ENCODE measurements at places on chromosomes 3 and 15.

- peak overlapping the region; percentile 98 for H3K4me3 ChIP-seq
- peaks cover 44% of the 10 kb centered on the region for H3K4me1 ChIP-seq
- peak; percentile 70 for DNase-seq
Measured at GRCh38 chr3:129278966-129279906, 566 bp downstream of the HMCES start.

DNA sequence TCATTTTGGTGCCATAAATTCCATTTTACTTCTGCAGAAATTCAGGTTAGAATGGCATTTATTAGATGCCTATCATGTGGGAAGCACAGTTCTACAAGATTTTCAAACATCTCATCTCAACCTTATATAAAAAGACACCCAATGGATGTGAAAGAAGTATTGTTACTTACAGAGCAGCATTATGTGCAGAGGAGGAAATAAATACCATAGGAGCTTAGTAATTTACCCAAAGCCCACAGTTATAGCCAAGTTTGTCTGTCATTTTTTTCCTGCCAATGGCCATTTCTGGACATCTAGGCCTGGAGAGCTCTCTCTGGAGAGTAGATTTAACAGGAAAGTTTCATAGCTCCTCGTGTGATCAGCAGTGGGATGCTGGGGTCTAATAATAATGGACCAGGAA, 659.4 kb upstream of the NAALADL2 start:
- no peaks in the 10 kb centered on the region for H3K27me3 ChIP-seq
- DNase-seq = no peak
- no peaks in the 10 kb centered on the region for H3K4me1 ChIP-seq

GRCh38 chr3:174700736-174701135, 158.4 kb upstream of the NAALADL2 start:
- H3K36me3 ChIP-seq = no peaks in the 10 kb centered on the region
- no peaks in the 10 kb centered on the region for H3K27me3 ChIP-seq
- no peak overlapping the region for H3K4me3 ChIP-seq
- DNase-seq = no peak
- no peaks in the 10 kb centered on the region for H3K4me1 ChIP-seq

- no peaks in the 10 kb centered on the region for H3K36me3 ChIP-seq
- no peak overlapping the region for H3K4me3 ChIP-seq
- H3K27me3 ChIP-seq = no peaks in the 10 kb centered on the region
- H3K27ac ChIP-seq = no peak overlapping the region
Measured at GRCh38 chr3:22526266-22526837, 676.8 kb upstream of the UBE2E2 start.

DNA sequence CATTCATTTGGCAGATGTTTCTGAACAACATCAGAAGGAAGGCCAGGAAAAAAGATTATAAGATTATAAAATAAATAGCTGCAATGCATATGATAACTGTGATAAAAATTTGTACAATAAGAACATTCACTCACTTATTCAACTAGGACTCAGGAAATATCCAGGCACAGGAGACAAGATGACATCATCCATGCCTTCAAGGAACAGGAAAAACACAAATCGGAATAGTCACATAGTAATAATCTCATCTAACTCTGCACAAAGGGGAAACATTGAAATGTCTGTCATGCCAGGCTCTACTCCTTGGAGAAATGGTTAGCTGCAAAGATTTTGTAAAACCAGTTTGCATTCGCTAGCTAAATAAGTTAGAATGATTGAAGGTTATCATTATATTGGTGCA, 233.5 kb upstream of the AGTR1 start:
- no peak overlapping the region for H3K4me3 ChIP-seq
- no peaks in the 10 kb centered on the region for H3K36me3 ChIP-seq
- H3K27ac ChIP-seq = no peak overlapping the region
- no peaks in the 10 kb centered on the region for H3K4me1 ChIP-seq
- no peak for DNase-seq

DNA sequence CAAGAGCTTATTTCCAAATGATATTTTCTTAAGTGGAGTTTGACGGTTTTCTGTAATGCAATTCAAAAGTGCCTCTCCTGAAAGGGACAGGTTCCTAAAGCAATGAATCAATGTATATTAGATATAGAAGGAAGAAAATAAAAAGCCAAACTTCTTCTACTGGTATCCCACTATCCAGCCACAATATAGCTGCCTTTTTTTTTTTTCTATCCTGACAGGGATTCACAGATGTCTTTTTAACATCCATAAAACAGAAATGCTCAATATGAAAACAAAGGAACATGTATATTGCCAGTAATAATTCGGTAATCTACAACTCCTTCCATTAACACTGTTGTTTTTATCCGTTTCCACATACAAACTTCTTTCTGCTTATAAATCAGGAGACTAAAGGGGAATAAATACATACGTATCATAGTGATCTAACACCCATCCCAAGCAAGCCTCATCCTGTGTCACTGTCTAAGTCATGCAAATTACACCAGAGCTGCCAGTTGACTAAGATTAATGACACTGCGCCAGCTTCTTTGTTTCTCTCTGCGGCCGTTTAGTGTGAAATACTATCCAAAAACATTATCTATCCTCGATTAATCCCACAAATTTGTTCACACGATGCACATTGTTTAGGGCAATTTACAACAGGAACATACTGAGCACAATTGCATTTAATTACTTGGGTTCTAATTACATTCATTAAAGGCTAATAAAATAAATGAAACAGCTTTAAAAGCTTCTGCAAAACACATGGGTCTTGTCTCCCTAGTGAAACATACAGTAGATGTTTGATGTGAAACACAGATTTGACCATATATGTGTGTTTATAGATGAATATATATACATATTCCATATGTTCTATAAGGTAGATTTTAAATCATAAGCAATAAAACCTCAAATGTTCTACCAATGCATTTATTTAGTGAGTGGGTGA, 51.9 kb upstream of the CDIN1 start:
- no peak for DNase-seq
- no peak overlapping the region for H3K4me3 ChIP-seq
- no peaks in the 10 kb centered on the region for H3K36me3 ChIP-seq
- H3K4me1 ChIP-seq = no peaks in the 10 kb centered on the region
- H3K27me3 ChIP-seq = no peaks in the 10 kb centered on the region

DNA sequence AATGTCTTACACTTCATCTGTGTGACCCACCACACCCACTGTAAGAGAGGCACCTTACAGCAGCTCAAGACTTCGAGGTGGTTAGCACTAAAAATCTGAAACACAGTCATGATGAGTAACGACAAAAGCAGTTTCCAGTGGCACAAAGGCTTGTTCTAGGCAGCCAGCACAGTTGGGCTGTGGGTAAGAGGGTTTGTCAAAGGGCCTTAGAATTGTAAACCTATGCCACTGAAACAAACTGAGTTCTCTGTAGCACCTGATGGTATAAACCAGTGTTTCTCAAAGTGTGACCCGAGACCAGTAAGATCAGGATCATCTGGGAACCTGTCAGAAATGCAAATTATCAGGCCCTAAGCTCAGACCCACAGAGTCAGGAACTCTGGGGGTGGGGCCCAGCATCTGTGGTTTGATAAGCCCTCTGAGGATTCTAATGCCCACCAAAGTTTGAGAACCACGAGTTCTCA, 36.5 kb downstream of the DAPK2 start:
- no peak for DNase-seq
- H3K4me1 ChIP-seq = peaks cover 27% of the 10 kb centered on the region
- no peaks in the 10 kb centered on the region for H3K36me3 ChIP-seq
- H3K4me3 ChIP-seq = peak overlapping the region; percentile 60
- no peaks in the 10 kb centered on the region for H3K27me3 ChIP-seq
- H3K27ac ChIP-seq = peak overlapping the region; percentile 30

DNA sequence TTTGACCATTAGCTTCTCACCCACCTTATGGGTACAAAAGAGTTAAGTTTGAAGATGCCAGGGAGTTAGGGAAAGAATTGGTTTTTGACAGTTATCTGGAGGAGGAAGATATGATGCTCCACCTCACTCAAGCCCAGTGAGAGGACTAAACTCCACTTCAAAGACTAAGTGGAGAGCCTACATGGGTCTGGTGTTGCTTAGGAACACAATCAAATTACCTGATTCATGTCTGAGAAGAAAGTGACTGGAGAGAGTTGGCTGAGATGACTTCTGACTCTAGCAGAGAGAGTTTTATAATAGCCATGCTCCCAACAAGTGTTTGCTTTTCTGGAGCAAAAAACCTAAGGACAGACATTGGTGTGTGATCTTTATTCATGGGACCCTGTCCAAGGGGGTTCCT, 43.3 kb downstream of the SUCNR1 start:
- H3K36me3 ChIP-seq = no peaks in the 10 kb centered on the region
- H3K27me3 ChIP-seq = no peaks in the 10 kb centered on the region
- DNase-seq = no peak
- no peak overlapping the region for H3K4me3 ChIP-seq

- H3K36me3 ChIP-seq = no peaks in the 10 kb centered on the region
- DNase-seq = no peak
- H3K27me3 ChIP-seq = no peaks in the 10 kb centered on the region
- H3K4me3 ChIP-seq = no peak overlapping the region
- H3K27ac ChIP-seq = no peak overlapping the region
- peaks cover 28% of the 10 kb centered on the region for H3K4me1 ChIP-seq
Measured at GRCh38 chr3:172598904-172599303, 75.7 kb upstream of the TNFSF10 start.

GRCh38 chr3:8729479-8729878, 4.1 kb upstream of the CAV3 start:
- no peaks in the 10 kb centered on the region for H3K4me1 ChIP-seq
- no peak overlapping the region for H3K27ac ChIP-seq

DNA sequence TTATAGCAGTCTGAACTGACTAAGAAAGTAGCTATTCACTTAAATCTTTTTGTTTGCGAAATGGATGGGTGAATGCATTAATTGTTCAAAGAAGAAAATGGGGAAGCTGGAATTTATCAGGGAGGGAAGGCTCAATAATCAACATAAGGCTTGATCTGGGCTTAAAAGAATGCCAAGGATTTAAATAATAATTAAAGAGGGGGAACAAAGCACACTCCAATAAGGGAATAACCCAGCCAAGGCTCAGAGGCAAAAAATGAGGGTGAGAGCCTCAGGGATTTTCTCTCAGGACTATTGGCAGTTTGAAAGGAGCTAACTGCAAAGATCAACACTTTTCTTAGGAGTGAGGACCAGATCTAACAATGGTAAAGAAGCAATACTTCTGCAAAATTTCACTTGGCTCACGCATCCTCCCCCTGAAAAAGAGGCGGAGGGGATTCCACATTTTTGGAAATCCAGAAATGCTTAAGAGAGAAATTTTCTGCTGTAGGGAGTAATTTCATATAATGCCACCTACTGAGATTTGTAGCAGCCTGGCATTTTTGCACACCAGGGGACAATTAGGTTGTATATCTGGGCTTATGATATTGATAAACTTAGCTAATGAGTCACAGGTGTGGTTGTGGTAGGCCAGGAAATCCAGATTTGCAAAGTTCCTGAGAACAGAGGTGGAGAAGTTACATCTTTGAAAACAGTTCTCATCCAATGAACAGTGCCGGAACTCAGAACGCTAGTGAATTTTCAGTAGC, 405.1 kb downstream of the TUSC7 start:
- no peaks in the 10 kb centered on the region for H3K4me1 ChIP-seq
- H3K27ac ChIP-seq = no peak overlapping the region
- H3K36me3 ChIP-seq = no peaks in the 10 kb centered on the region

- H3K27me3 ChIP-seq = peaks cover 8% of the 10 kb centered on the region
- no peaks in the 10 kb centered on the region for H3K36me3 ChIP-seq
- no peaks in the 10 kb centered on the region for H3K4me1 ChIP-seq
- H3K27ac ChIP-seq = no peak overlapping the region
- no peak overlapping the region for H3K4me3 ChIP-seq
Measured at GRCh38 chr15:81751816-81752545, 293.8 kb downstream of the MEX3B start.

GRCh38 chr3:135090020-135090717, 295.1 kb downstream of the EPHB1 start:
- no peak overlapping the region for H3K4me3 ChIP-seq
- no peaks in the 10 kb centered on the region for H3K4me1 ChIP-seq
- no peaks in the 10 kb centered on the region for H3K27me3 ChIP-seq
- no peaks in the 10 kb centered on the region for H3K36me3 ChIP-seq
- DNase-seq = no peak

- DNase-seq = peak; percentile 10
- no peak overlapping the region for H3K4me3 ChIP-seq
- no peak overlapping the region for H3K27ac ChIP-seq
- no peaks in the 10 kb centered on the region for H3K36me3 ChIP-seq
- peaks cover 2% of the 10 kb centered on the region for H3K27me3 ChIP-seq
Measured at GRCh38 chr3:195911946-195912270, 3.6 kb upstream of the TNK2 start.

DNA sequence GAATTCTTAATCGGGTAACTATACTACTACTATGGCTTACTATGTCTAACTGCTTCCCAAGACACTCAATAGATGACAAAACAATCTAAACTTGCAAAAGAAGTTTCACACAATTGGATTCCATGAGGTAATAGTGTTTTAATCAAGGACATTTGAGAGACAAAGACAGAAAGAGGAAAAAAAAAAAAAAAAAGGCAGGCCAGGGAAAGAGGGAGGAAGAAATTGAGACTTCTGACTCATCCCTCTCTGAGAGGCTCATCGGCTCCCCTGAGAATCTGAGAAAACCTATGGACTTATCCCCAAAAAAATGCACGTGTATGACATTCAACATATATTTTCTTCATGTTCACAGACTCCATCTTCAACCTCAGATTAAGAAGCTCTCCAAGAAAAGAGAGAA, 61.0 kb downstream of the SCAPER start:
- H3K36me3 ChIP-seq = no peaks in the 10 kb centered on the region
- no peak for DNase-seq
- no peak overlapping the region for H3K4me3 ChIP-seq
- H3K27ac ChIP-seq = no peak overlapping the region
- H3K4me1 ChIP-seq = peaks cover 29% of the 10 kb centered on the region

- no peaks in the 10 kb centered on the region for H3K36me3 ChIP-seq
- H3K4me3 ChIP-seq = no peak overlapping the region
- no peak for DNase-seq
Measured at GRCh38 chr3:104717828-104718196, 648.9 kb upstream of the ALCAM start.

DNA sequence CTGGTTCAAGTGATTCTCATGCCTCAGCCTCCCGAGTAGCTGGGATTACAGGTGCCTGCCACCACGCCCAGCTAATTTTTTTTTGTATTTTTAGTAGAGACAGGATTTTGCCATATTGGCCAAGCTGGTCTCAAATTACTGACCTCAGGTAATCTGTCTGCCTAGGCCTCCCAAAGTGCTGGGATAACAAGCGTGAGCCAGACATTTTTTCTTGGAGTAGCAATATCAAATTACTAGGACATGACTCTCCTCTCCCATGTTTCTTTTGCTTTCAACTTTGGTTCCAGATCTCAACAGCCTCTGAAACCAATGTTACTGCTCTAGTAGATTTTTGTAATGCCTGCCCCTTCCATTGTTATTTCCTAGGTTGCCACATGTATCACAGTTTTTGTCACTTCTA, 462.0 kb downstream of the GBE1 start:
- H3K27me3 ChIP-seq = no peaks in the 10 kb centered on the region
- H3K27ac ChIP-seq = no peak overlapping the region
- no peak for DNase-seq
- no peaks in the 10 kb centered on the region for H3K36me3 ChIP-seq

- peaks cover 17% of the 10 kb centered on the region for H3K27me3 ChIP-seq
- H3K27ac ChIP-seq = no peak overlapping the region
- H3K4me3 ChIP-seq = no peak overlapping the region
- no peak for DNase-seq
Measured at GRCh38 chr3:119063471-119063870, 28.8 kb upstream of the IGSF11 start.

Measured in natural killer cell treated with Interleukin-12 subunit alpha and Interleukin-12 subunit beta and Interleukin-15 and Interleukin-18, amount 100 ng/mL, for 72 hours (primary cell).